ENCODE measurements at places on chromosomes 11 and 22.

DNA sequence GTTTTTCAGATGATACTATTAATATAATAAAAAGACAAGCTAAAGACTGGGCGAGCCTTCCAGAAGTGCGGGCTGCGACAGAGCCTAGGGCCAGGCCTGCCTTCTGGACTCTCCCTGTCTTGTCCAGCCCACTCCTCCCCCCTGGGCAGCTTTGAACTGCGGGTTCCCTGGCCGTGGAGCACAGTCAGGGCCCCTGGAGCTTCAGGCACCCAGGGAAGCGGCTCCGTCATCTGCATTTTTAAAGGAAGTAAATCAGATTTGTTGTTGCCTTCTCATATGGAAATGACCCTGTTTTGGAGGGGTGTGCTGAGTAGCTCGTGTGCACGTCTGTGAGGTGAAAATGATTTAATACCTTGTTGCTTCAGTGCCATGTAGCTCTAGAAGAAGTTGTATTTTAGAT is 265.3 kb downstream of the TBC1D22A start:
- DNase-seq, result no peak

DNA sequence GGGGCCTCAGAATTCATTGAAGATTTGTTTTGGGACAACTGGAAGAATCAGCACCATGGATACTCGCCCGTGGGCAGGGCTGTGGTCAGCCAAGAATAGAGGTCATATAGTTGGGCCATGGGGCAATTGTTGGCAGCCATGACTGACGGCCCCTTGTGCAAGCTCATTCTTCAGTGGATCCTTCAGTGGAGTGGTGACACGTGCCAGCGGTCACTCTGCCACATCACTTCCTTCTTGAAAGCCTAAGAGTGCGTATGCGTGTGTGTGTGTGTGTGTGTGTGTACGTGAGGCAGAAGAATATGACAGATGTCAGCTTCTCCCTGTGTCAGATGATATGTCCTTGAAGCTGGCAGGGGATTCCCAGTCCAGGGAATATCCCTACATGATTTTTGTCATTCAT is 1.8 kb upstream of the IL18BP start:
- DNase-seq, result no peak

DNA sequence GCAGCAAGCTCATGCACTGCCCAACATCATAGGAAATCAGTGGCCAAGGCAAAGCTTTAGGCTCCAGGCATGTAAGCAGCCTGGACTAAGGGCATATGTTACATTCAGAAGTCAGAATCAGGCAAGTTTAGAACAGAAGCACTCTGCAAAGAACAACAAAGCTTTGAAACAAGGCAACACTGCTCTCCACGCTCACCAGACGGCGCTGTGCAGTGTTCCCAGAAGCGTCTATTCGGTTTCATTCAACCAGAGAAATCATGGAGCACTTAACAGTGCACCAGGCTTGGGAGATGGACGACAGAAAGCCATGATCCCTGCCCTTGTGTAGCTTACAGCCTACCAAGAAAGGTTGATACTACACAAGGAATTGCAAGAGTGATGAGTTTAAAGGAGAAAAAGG is 555.8 kb downstream of the BUD13 start:
- DNase-seq, result no peak

DNA sequence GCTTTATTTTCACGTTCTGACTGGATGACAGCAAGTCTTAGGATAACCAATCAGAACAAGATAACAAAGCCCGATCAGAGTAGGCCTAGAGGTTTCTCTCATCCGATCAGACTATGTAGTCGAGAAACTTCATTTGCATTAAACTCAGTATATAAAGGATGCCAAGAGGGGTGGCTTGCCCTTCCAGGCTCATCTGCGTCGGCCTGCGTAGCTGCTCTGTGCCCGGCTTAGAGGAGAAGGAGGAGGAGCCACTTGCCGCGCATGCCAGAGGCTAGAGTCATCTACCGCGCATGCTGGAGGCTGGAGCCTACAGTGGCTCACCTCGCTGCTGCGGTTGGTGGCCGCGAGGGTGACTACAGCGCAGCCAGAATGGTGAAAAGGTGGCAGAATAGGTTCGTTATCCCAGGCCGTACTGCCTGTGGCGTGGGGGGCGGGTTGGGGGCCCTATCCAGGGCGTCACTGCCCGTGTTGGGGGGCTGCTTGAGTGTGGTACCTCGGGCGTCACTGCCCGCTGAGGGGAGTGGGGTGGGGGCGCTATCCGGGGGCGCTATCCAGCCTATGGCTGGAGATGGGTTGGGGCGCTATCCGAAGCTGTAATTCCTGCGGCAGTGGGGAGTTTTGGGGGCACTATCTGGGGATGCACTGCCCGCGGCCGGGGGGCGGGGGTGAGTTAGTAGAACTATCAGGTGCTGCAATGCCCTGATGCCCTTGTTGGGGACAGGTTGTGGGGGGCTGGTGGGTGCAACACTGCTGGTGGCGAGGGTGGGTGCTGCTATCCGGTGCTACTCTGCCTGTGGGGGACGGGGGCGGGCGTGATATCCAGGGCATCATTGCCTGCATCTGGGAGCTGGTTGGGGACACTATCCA is at the start of gene RFPL2:
Gene RFPL2, minus strand, starts transcription at position 218 of the 867 bp plus-strand sequence. CDS start 2,622 bp downstream, outside the sequence.
- DNase-seq, result no peak

DNA sequence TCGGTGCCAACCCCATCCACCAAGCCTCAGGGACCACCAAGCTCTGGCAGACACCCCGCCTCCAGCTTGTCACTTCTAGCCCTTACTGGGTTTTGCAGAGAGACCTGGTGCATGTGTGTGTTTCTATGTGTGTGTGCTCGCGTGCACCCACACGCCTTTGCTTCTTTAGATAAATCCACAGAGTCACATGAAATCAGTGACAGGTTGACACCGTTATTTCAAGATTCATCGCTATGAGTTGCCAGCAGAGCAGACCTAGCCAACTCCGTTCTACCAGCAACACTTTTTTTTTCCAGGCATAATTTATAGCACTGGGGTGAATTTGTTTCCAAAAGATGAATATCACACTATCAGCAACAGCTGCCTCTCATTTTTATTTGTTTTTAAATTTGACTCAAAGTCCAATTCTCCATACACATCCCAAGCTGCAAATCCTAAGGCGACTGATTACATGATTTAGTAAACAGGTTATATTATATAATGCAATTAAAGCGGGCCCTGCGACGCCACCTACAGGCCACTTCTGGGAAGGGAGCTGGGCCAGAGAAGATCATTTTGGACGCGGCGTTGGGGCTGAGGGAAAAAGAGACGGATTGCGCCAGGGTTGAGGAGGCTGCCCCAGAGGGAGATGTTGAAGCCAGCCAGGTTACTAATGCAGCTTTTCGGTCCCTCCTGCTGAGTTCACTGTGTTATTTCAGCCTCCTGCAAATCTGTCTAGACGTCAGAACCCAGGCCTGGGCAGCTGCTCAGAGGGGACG is 150.5 kb downstream of the FEZ1 start:
- DNase-seq, result peak; percentile 36

DNA sequence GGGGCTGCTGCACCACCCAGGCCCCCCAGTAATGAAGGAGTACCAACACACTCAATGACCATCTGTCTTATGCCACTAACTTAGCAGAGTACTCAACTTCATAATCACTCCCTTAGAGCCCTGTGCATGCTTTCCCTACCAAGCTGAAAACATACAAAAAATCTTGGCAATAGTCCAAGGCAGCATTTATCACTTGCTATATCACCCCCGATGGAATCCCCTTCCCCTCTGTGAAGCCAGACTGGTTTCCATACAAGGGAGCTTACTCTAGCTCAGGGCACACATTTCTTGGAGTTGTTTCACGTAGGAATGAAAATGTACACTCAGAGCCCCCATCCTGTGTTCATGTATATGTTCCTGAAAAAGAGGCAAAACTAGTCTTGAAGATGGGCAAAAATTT is 301.3 kb upstream of the TENM4 start:
- no peak for DNase-seq

GRCh38 chr11:64000026-64000739 is 13.9 kb downstream of the OTUB1 start:
- peak; percentile 92 for DNase-seq

DNA sequence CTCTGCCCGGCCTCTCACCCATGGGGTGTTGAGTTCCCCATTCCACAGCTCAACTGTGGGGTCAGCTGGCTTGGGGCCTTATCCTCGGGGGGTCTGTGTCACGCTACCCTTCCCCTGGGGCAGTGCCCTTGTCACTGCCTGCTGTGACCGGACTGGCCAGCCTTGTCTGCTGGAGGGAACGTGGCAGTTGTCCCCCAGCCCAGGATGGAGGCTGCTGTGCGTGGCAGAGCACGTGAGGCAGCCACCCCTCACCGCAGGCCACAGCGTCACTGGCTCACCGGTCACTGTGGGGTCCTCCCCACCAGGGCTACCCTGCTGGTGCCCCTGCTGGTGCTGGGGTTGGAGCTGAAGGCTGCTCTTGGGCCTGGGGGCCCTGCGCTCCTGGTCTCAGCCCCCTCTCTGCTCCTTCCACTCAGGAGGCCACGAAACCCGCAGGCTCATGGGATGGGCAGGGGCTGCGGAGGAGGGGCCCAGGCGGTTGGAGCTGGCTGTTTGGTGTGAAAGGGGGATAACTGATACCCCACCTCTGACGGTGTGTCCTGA is 13.4 kb downstream of the BRSK2 start:
- DNase-seq, result no peak

DNA sequence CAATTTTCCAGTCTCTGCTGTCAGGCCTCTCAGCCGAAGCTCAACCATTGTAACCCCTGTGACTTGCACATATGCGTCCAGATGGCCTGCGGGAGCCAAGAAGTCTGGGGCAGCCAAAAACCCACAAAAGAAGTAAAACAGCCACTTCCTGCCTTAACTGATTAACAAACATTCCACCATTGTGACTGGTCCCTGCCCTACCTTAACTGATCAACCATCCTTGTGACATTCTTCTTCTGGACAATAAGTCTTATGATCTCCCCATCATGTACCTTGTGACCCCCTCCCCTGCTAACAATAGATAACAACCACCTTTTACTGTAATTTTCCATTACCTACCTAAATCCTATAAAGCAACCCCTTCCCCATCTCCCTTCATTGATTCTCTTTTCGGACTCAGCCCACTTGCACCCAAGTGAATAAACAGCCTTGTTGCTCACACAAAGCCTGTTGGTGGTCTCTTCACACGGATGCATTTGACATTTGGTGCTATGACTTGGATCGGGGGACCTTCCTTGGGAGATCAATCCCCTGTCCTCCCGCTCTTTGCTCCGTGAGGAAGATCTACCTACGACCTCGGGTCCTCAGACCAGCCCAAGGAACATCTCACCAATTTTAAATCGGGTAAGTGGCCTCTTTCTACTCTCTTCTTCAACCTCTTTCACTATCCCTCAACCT is 1.3 kb upstream of the NDUFC2 start:
- DNase-seq, result no peak

GRCh38 chr11:95295382-95296149 is 64.6 kb upstream of the SESN3 start:
- DNase-seq, result no peak

DNA sequence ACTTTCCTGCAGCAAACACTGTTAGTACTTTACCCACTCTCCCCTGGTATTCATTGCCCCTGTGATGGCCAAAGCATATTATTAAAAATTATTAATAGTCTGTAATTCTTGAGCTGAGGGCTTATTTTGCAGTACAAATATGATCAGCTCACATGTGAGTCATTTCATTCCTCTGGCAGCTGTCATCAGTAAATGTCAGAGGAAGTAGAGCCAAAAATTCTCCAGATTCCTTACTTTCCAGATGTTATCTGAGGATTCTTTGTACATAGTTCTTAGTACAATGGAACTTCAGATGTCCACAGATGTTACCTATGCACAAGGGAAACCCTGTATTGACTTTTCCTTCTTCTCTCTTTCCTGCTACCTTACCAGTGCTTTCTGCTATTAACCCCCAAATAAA is 12.5 kb downstream of the OR5B3 start:
- DNase-seq, result no peak

DNA sequence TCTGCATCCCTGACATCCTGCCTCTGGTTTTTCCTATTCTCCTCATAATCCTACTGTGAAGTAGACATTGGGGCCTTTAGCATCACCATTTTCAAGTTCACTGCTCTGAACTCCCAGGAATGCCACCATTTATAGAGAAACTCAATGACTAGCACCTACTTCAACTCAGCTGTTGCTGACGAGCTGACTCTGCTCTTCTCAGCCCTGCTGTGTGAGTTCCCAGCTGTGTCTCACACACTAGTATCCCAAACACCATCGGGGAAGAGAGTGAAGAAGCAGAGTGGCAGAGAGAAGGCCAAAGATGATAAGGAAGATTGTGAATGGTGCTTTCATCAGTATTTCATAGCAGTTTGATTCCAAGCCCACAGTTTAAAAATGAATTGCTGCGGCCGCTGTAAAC is 71.9 kb downstream of the PLEKHA7 start:
- no peak for DNase-seq

GRCh38 chr11:114257621-114258558 is 38.3 kb upstream of the NNMT start:
- no peak for DNase-seq

DNA sequence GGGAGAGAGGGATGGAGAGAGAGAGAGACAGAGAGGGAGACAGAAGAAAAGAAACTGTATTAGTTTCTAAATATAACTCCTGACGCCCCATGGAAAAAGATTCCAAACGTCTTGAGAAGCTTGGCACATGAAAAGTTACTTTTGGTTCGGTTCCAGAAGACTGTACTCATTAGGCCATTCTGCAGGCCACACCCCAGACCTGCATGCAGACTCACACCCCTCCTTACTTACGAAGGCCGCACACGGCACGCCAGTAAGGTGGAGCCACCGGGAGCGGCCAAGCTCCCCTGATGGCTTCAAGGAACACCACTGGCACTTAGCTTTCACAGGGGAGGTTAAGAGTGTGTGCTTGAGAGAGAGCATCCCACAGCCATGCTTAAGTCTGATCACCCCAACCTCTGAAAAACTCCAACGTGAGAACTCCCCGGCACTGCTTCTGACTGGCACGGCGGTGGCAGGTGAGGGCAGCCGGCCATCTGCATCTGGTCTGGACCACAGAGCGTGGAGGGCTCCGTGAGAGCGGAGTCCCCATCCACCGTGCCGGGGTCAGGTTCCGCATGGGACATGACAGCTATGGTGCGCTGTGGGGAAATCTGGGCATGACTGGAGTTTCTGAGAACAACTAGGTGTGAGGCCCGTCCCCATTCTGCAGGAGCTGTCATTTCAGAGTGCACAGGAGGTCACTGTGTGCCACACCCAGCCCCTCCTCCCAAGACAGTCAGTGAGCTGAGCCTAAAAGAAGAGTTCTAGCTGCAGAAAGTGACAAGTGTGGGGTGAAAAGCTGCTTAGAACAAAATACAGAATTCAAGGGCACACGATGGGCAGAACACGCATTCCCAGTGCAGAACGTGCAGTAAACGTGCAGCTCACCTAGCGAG is 62.4 kb downstream of the MYH9 start:
- no peak for DNase-seq

DNA sequence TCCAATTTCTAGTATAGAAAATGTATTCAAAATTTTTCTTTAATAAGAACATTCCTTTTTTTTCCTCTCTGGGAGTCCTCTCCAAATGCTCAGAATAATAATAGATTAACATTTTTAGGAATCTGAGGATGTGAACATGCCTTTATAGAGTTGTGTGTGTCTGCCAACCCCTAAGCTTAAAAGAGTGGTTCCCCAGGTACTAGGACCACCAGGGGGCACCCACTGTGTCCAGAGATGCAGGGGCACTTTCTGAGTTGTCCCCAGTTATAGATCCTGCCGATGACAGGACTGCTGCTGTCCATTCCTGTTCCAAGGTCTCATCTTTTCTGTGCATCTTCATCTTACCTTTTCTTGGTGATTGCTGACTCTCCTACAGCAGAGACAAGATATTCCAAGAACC is 27.0 kb upstream of the MICAL2 start:
- no peak for DNase-seq

Measured in GM19239 (cell line).